ENCODE measurements at places on chromosomes 5 and 9. TPM values are rescaled to one million over a fixed set of nuclear protein-coding genes. Genes with fewer than 3 reads are reported as not detected.

- no peak for DNase-seq
These were observed 245.8 kb upstream of the GAS1 start for GRCh38 chr9:87193151-87193550.

- no peak for DNase-seq
These were observed 3.8 kb downstream of the PSD2 start for GRCh38 chr5:139799359-139799758.

DNA sequence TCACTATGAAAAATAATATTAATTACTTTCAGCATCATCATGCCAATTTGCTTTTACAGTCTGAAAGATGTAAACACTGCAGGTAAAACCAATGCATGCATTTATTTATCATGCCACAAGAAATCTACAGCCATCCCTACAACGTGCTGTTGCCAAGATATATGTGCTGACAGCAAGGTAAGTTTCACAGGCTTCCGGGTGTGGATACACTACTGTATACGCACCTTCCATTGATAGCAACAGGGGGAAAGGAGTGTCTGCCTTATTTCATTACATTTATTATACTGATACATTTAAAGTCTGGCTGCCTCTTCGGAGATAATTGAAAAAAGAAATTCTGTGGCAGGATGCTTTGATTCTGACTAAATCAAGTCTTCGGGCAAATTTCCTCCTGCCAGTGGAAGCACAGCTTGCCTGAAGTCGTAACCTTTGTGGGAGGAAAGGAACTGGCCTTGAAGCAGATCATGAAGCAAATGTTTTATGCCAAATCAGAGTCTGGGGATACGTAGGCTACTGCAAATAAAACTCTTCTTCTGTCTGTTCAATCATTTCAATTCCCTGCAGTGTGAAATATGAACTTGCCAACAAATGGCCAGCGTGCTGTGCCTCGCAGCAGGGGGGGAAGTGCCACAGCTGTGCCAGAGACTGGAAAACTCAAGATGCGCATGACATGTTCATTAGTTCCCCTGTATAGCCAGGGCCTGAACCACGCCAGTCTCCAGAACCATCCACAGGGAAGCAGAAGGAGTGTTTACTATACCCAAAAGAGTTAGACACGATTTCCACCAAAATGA, 268.1 kb downstream of the EFNA5 start:
- DNase-seq: no peak

Gene SMIM23
- not detected for total RNA-seq

DNA sequence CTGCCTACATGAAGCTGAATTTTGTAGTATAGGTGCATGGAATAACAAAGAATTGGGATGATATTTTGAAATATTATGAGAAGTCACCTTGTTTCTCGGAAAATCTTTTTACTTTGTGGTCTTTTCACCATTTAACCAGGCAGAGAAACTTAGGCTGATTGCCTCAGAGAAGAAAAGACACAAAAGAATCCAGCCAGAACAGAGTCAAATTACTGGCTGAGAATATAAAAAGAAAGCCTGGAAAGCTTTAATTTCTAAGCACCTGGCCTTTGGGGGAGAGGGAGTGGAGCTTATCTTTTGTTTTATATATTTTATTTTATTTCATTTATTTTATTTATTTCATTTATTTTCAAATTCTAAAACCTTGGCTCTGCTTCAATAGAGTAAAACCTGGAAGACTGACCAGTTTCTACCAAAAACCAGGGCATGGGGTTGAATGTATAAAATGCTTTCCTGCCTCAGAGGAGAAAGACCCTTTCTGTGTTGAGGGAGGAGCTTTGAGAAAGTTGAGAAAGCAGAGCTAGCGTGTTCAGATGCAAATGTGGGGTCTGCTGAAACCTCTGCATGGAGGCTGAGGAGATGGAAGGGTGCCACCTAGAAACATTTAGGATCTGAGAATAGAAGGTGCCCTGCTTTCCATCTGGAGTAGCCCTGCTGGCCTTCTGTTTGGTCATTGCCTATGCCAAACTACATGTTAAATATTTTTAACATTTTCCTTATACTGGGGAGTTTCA, 81.6 kb downstream of the NREP start:
- DNase-seq: no peak

GRCh38 chr5:151002250-151002649, 18.1 kb upstream of the GPX3 start:
- no peak for DNase-seq

DNA sequence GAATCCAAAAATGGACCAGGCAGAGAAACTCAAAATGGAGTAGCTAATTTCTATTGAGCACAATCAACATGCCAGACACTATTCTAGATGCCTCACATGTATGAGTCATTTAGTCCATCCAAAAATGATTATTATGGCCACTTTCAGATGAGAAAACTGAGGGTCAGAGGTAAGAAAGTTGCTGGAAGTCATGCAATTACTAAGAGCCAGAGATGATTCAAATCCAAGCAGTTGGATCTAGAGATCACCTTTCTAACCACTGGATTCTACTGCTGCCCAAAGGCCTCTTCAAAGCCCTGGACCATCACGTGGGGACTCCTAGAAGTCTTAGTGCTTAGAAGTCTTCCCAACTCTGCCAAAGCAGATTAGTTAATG, 51.8 kb upstream of the HMHB1 start:
- no peak for DNase-seq

Gene PCDHB2
- total RNA-seq: 2.4 TPM

GRCh38 chr5:142644640-142645361, 41.1 kb downstream of the FGF1 start:
- no peak for DNase-seq

All from cardiac septum (tissue), 1 donor.